ENCODE measurements at places on chromosomes 13 and 19.

GRCh38 chr13:23678795-23679194 is 108.6 kb downstream of the TNFRSF19 start:
- DNase-seq = no peak

DNA sequence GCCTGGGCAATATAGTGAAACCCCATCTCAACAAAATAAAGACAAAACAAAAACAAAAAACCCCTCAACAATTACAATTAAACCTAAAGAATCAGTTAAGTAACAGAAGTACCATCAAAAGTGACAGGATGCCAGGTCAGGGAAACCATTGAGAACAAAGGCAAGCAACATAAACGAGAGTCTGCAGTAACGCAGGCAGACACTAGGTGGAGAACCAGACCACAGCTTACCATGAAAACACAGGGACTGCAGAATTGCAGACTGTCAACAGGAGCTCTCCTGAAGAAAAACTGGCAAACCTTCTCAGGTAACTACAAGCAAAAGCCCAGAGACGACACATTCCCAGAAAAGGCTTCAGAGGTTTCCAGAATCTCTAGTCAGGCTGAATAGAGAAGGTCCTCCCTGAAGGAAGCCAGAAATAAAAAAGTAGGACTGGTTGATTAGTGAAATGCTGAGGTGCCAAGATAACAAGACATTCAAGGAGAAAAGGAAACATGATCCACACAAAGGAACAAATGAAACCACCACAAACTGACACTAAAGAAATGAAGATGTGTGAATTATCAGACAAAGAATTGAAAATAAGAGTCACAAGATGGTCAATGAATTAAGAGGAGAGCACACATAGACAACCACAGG is 2.2 kb upstream of the ZNF665 start:
- peak; percentile 35 for DNase-seq

- DNase-seq = no peak
Measured at GRCh38 chr13:41468631-41469030, 11.3 kb downstream of the RGCC start.

DNA sequence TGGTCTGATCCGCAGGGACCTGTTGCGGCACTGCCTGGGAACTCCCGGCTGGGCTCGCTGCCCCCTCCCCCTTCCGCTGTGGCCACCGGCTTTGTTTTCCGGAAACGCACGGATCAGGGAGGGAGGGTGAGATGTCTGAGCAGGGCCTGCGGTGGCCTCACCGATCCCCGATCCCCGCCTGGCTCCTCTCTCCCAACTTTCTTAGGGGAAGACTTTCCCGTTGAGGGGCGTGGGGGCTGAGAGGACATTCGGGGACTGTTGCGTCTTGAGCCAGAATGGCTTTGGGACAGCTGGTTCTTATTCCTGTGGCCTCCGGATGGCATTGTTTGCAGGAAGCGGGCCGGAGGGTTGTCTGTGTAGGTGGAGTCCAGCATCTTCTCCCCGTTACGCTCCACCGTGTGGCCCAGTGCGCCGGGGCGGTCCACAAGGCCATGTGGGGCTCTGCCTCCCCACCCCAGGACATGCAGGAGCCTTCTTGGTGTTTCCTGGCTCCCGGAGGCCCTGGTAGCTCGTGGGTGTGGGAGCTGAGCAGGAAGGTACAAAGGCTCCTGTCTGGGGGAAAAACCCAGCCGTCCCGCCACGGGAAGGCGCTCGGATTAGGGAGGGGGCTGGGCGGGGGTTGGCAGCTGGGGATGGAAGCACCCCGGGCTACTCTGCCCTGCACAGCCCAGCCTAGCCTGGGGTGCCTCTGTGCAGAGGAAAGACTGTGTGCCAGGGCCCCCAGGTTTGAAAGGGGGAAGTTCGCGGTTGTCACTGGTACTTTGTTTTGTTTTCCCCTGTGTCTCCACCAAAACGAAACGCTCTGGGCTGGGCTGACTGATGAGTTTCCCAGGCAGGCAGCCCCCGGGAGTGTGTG is 1.3 kb downstream of the CSNK1G2 start:
- no peak for DNase-seq

DNA sequence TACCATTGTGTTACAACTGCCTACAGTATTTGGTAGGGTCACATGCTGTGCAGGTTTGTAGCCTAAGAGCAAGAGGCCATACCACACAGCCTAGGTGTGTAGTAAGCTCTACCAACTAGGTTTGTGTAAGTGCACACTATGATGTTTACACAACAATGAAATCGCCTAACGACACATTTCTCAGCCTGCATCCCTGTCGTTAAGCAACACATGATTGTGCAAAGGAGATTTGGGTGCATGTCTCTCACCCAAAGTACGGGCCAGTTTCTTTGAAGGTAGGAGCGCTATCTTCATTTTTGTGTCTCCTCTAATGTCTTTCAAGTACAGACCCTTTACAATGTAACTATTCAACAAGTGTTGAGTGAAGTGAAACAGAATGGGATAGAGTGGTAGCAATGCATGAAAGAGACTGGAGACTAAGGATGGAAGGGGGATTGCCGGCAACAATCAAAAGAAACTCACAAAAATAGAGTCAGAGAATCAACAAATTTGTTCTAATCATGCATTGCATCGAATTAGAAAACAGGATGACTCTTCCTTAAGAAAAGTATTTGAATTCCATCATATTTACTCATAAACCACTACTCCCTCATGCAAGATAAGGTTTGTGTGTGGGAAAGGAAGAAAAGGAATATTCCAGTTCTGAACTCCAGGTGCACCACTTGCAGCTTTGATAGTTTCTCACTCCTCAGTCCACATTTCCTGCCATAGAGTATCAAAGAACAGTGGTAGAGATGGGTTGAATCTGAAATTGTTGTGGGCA is 60.2 kb upstream of the TNFRSF19 start:
- DNase-seq = no peak

DNA sequence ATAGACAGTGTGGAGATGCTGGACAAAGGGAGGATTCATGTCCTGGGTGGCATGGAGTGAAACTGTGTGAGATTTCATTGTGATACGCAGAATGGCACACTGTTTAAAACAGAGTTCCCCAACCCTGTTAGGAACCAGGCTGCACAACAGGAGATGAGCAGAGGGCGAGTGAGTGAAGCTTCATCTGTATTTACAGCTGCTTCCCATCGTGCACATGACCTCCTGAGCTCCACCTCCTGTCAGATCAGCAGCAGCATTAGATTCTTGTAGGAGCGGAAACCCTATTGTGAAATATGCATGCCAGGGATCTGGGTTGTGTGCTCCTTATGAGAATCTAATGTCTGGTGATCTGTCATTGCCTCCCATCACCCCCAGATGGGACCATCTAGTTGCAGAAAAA is 72.5 kb downstream of the RAP2A start:
- DNase-seq = no peak

- DNase-seq = no peak
Measured at GRCh38 chr13:60148918-60149317, 14.8 kb downstream of the DIAPH3 start.

DNA sequence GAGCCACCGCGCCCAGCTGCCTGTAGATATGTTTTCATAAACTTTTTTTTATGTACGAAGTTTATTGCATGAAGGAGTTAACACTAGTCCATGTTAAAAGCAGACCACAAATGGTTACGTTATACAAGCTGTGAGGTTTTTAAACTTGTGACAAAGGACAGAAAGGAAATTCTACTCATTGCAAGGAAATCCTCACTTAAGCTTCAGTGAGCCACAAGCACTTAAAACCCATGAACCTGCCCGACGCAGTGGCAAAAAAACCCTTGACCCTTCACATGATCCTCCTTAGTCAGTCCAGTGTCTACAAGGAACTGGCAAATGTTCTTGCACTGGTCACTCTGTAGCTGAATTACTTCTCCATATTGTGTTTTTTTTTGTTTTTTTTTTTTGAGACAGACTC is 4.2 kb downstream of the MPND start:
- no peak for DNase-seq

DNA sequence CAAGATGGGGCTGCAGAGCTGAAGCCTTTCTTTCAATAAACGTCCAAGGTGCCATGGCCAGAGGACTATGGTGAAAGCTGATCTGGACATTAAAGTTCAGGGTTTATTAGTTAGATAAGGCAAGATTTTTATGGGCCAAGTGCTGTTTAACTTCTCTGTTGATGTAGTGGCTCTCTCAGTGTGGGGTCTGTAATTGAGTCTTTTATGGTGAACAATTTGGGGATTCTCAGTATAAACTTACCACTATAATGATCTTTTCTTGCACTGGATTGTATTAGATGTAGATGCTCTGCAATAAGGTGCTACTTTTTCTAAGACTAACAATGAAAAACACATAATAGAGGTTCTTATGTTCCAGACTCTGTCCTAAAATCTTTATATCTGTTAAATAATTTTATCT is 190.1 kb upstream of the KLF12 start:
- no peak for DNase-seq

DNA sequence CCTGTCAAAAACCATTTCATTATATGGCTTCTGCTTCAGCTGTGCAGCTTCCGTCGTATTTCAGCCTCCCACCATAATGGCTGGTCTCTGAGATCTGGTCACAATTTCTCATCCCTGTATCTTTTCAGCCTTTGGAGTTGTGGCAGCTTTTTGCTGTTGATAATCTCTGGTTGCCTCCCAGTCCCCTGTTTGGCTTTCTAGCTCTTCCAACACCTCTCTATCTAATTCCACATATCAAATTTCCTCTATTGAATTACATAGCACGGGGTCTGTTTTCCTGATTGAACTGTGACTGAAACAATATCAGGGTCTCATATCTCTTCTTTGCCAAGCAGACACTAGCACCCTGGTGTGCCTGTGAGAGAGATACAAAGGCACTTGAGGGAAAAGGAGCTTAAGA is 222.1 kb upstream of the OBI1 start:
- no peak for DNase-seq

- DNase-seq = no peak
Measured at GRCh38 chr13:21639561-21639960, 31.3 kb upstream of the FGF9 start.

DNA sequence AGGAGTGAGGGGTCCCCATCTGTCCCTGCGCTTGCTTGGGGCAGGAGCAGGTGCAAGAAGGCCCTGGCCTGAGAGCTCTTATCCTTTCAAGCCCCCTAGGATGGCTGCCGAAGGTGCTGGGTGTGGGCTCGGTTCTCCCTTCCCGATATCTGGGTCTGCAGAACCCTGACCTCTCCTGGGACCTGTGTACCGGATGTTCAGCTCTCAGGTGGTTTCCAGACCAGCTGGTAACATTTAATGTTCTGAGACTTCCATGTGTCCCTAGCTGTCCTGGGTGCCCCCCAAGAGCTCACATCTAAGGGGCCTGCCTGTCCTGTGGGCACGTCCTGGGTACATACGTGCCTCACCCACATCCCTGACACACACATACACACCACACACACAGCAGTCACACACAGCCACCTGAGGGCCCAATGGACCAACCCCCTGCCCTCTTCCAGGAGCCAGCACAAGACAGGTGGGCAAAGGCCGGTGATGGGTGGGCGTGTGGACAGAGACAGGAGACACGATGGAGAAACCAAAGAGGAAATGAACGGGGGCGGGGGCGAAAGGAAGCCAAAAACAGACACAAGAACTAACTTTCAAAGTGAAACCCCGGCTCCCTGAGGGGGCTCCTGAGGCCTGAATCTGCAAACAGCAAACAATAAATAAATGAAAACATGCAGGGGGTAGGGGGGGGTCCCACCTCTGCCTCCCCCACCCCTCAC is 124.3 kb downstream of the PTPRS start:
- DNase-seq = no peak

GRCh38 chr13:79531542-79532254 is 50.7 kb downstream of the NDFIP2 start:
- DNase-seq = no peak

DNA sequence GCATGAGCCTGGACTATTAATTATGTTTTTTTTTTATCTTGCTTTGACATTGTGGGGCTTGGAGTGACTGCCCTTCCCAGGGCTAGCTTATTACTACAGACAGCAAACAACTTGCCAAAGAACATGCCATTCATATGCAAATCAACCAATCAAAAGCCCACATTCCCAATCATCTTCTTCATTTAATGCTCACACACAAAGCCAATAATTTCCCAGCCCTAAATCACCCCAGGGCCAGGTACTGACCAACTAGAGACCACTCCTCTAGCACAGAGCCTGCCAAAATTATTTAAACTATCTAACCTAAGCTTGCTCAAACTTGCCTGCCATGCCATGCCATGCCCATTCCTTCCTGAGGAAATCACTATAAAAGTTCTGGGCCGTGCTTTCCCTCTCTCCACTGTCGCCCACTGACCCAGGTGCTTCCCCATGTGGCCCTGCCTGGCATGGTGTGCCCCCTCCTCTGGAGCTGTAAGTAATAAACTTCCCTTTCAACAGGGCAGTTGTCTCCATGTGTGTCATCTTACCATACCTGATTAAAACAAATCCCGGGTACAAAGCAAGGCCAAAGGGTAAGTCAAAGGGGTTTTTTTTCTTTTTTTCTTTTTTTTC is 15.7 kb downstream of the PBX4 start:
- no peak for DNase-seq

DNA sequence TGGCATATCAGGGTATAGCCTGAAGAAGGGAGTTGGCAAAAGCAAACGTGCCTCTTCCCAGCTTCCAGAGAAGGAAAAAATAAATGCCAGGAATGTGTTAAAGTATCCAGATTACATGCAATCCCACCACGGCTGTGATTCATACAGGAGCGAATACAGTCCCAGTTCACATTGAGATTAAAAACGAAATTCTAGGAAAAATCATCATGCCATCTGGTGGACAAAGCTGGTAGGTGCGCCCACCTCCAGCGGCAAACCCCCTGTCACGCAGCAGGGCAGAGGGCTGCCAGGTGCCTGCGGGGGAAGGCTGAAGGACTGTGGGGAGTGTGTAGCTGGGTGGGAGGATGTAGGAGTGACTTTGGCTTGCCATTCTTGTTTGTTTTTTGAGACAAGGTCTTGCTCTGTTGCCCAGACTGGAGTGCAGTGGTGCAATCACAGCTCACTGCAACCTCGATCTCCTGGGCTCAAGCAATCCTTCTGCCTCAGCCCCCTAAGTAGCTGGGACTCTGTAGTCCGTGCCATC is 6.4 kb upstream of the DMWD start:
- DNase-seq = peak; percentile 53
